ENCODE measurements at places on chromosomes 2 and 18.

DNA sequence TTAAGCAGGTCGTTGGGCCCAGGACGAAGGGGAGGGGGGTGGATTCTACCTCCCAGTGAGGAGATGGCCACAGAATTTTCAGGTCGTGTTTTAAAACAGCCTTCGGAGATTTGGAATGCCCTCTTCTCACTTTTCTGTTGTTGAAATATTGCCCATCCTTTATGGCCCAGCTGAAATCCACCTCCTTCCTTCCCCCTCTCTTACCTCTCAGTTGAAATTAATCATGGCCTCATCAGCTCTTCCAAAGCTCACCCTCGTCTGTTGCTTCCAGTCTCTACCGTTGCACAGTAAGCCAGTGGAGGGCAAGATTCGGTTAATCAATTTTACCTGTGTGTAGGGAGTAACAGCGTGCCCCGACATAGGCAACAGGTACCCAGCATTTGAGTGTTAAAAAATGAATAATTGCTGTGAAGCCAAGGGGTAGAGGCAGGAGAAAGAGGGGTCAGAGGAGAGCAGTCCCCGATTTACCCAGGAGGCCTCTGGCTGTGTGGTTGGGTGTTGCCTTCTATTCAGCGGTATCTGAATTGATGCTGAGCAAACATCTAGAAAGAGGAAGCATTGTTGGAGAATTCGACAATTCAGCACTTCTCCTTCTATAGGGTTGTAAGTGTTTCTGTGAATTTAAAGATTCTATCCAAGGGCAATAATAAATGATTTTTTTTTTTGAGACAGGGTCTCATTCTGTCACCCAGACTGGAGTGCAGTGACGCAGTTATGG is 8.6 kb upstream of the PDIA6 start:
- no peak for DNase-seq

DNA sequence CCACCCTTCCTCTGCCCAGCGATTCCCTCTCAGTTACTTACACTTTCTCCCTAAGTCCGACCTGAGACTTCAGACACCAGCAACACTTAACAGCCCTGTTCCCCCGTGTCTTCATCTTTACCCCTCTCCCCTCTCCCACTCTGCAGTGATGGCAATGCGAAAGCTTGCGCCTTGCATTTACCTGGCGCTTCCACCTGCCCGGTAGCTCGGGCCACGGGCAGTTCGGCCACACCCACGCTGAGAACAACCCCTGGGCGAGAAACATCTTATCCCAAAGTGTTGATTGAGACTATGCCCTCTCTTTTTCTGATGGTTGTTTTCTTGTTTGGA is 558 bp downstream of the DNAJC10 start:
- no peak for DNase-seq

GRCh38 chr18:54479365-54479764 is 111.7 kb upstream of the DYNAP start:
- no peak for DNase-seq

DNA sequence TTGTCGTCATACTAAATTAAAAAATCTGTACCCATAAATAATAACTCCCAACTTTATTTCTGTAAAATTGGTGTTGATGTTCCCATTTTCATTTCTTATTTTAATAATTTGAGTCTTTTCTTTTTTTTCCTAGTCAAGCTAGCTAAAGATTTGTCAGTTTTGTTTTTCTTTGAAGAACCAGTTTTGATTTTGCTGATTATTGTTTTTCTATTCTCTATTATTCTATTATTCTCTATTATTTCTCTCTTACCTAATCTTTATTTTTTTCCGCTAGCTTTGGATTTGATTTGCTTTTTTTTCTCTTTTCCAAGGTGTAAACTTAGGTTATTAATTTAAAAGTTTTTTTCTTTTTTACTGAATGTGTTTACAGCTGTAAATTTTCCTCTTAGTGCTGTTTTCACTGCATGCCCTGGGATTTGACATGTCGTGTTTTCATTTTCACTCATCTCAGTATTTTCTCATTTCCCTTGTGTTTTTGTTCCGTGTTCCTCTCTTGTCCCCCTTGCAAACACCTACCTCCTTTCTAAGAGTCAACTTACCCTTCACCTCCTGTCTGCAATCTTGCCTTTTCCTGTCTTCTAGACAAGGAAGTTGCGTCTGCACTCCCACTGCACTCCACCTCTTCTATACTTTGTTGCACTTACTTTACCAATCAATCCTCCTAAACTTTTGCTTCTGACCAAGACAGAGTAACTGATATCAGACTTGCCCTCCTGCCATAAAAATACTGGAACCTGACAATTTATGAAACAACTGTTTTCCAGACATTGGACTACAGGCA is 18.8 kb downstream of the PSMG2 start:
- no peak for DNase-seq

DNA sequence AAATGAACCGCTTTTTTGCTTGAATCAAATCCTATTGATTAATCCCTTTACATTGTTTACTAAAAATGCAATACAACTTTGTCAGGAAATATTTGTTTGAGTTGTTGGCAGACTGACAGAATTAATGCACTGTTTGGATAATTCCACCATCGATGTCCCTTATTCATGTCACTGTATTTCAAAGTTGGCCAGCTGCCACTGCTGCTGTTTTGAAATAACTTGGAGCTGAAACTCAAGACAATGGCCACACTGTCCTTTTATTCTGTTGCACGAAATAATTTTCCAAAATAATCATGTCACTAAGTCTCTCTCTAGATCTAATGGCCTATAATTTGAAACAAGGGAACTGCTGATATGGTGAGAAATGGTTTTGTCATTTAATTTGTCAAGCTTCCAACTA is 55.2 kb upstream of the PAX3 start:
- no peak for DNase-seq

GRCh38 chr18:79571211-79572092 is 108.2 kb upstream of the CTDP1 start:
- DNase-seq: no peak

DNA sequence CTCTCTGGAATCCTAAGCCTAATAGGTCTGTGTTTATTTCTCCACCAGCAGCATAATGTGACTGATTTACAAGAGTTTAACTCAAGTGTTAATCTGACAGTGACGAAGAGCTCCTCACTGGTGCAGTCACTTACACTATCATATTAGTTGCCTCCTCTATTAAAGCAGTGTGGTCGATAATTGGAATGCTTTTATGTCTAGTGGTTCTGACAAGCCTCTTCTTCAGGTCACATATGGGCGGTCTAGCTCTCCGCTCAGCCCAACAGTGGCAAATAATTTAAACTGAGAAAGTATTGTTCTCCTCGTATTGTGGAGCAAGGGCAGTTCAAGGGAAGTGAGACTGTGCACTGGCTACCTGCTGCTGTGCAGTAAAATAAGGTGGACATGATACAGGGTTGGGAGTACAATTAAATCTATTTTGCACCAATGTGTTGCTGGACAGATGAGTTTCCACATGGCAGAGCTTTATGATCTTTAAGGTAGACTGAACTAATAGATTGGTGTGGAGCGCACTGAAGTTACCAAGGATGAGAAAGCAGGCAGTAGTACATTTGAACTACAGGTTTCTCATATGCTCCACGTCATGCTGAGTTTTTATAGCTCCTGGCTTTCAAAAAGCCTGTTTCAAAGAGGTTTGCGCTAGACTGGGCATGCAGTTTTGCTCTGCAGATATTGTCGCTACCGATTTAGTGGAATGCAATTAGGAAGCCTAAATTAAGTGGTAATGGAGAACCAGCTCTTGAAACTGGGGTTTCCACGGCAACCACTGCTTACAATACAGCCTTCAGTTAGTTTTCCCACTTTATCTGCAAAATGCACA is 151.7 kb upstream of the POU3F3 start:
- no peak for DNase-seq

GRCh38 chr18:59516356-59517155 is 157.5 kb upstream of the LMAN1 start:
- DNase-seq: no peak

DNA sequence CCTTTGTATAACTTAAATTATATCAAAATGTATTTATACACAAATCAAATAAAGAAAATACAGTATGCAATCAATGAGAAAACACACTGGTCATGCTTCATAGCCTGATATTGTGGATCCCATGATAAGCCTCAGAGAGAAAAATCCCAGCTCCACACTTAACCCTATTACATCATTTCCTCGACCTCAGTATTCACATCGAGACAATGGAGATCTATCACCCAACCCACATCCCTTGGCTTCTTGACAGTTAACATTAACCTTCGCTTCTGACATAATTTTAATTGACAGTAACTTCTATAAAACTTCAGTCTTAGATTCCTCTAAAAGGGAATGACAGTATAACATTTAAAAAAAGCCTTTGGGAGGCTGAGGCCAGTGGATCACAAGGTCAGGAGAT is 11.6 kb downstream of the TMX3 start:
- no peak for DNase-seq

- DNase-seq: peak; percentile 95
These were observed 952 bp upstream of the UGT1A6 start for GRCh38 chr2:233691443-233692433.

- DNase-seq: no peak
These were observed 78.2 kb downstream of the UBE2E3 start for GRCh38 chr2:181058378-181059269.

DNA sequence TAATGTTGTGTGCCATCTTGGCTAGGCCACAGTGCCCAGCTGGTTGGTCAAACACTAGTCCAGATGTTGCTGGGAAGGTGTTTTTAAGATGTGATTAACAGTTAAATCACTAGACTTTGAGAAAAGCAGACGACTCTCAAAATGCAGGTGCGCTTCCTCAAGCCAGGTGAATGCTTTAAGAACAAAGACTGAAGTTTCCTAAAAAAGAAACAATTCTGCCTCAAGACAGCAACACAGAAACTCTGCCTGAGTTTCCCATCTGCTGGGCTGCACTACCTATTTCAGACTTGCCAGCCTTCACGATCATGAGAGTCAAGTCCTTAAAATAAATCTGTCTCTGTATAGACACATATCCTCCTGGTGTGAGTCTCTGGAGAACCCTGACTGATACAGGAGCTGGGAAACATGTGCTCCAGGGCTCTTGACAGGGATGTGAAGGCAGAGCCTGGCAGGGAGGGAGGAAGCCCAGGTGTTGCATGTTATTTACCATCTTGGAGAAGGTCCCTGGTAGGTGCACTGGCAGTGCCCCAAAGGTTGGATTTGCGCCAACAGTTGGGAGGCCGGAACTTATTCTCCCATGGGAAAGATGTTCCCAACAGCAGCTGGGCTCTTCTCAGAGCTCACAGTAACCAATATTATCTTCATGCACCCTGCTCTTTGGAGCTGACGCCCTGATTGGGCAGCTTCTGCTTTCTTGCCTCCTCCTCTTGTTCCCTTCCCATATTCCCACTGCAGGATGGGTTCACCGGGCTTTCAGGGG is 43.9 kb downstream of the ST6GAL2 start:
- DNase-seq: no peak

DNA sequence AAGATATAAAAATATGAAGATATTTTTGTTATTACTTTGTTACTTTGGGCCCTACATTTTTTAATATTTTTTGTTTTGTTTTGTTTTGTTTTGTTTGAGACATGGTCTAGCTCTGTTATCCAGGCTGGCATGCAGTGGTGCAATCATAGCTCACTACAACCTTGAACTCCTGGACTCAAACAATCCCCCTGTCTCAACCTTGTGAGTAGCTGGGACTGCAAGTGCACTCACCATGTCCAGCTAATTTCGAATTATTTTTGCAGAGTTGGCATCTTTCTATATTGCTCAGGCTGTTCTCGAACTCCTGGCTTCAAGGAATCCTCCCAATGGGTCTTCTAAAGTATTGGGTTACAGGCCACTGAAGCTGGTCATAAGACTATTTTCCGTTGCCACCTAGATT is 603.6 kb upstream of the PIK3C3 start:
- no peak for DNase-seq

DNA sequence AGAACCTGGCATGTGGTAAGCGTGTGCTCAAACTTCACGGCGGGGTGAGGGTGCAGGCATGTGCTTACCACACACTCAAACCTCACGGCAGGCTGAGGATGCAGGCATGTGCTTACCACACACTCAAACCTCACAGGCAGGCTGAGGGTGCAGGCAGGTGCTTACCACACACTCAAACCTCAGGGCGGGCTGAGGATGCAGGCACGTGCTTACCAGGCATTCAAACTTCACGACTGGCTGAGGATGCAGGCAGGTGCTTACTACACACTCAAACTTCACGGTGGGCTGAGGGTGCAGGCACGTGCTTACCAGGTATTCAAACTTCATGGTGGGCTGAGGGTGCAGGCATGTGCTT is 105.0 kb upstream of the ALKAL2 start:
- no peak for DNase-seq

- DNase-seq: no peak
These were observed 41.0 kb downstream of the AGAP1 start for GRCh38 chr2:235534678-235535422.

- DNase-seq: no peak
These were observed 161.3 kb downstream of the SPP2 start for GRCh38 chr2:234211797-234212196.

- no peak for DNase-seq
These were observed 52.4 kb downstream of the FAM168B start for GRCh38 chr2:131040661-131041401.

- DNase-seq: no peak
These were observed 272.9 kb downstream of the CDH20 start for GRCh38 chr18:61606068-61606660.

GRCh38 chr18:36378205-36378604 is 80.7 kb downstream of the FHOD3 start:
- DNase-seq: no peak

- DNase-seq: no peak
These were observed 27.4 kb upstream of the TTC32 start for GRCh38 chr2:19929226-19929625.

DNA sequence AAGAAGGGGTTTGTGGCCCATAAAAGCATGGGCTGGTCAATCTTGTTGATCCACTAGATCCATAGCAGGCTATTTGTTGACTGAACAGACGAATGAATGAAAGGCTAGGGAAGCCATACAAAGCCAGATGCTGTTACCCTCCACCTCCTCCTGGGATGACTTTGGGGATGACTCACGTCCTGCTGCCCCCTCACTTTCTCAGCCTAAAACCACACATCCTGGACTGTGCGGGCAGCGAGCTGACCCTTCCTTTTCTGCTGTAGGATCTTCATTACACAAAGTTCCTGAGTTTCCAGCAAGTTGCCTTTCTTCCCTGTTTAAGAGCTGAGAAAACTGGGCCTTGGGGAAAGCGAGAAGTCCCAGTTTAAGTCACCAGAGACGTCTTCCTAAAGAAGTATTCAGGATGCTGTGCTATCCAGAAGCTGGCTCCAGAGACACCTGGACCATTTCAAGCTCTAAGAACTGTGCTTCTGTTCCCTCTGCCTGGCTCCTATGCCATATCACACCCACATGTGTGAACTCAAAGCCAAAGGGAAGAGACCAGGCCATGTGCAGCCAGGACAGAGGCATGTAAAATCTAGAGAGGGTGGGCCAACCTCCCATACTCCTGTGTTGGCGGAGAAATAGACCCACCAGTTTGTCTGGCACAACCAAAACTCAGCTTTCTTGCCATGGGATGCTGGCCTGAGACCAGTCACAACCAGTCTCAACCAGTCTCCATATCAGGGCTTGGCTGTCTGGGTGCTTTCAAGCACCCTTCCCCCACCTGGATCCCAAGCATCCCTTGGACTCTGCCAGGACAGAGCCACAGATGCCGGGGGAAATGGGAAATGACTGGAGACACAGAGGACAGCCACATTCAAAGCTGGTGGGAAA is 4.7 kb upstream of the SLC20A1 start:
- no peak for DNase-seq

GRCh38 chr2:27989149-27989548 is 98.6 kb downstream of the BABAM2 start:
- DNase-seq: no peak

GRCh38 chr2:33589444-33589843 is 9.7 kb downstream of the FAM98A start:
- no peak for DNase-seq

GRCh38 chr2:128275498-128276045 is 43.1 kb downstream of the HS6ST1 start:
- no peak for DNase-seq
